ENCODE measurements at places on chromosomes 5 and 9. TPM values are rescaled to one million over a fixed set of nuclear protein-coding genes. Genes with fewer than 3 reads are reported as not detected.

DNA sequence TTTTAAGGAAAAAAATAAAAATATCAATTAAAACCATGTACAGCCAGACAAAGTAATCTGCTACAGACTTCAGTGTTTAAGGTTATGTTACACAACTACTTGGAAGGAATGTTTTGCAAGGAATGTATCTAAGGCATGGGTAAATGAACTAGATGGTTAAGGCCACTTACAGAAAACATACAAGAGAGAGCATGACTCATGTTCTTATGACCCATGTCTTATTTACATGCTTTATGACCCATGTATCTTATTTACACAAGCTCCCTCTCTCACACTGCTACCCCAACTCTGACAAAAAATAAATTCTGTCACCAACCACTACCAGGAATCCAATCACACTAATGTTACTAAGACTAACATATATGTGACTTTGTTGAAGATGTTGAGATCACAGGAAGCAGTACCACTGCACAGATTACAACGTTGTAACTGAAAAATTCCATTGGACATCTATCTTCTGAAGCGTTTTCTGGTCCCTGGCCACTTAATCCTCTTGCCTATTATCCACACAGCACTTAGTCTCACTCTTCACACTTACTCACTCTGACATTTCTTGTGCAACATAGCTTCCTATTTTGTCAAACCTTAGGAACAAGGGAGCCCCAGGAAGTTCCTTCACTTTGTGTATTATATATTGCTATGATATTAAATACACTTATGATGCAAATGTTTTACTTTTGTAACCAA lies 1630.1 kb upstream of the C9orf72 start:
- H3K27ac ChIP-seq, result no peak overlapping the region
- H3K36me3 ChIP-seq, result no peaks in the 10 kb centered on the region
- no peaks in the 10 kb centered on the region for H3K27me3 ChIP-seq
- H3K4me1 ChIP-seq, result no peaks in the 10 kb centered on the region

ORM2 gene
- total RNA-seq, result 2.9 TPM

DNA sequence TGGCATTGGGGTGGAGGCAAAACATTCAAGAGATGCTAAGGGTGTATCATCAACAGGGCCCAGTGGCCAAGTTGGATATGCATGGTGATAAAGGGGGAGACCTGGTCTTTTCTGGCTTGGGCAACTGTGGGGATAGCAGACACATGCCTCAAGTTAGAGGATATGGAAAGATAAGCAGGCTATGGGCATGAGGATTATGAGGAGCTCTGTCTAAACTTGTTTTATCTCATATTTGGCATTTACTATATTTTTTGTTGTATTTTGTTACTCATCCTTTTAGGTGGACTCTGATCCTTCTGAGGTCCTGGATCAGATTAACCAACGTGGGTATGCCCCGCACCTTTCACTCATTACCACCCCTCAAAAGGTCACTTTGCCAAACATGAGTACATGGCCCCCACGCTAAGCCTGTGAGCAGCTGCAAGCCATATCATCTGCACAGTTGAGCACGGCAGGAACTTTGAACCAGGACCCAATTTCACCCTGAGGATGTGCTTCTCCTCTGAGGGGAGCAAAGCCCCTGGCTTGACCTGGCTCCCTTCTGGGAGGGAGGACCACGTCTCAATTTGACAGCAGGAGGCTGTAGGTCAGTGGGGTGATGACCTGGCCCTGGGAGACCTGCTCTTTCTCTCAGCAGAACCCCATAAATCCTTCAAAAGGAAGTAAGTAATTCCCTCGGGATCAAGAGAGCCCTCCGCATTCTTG lies 71.1 kb upstream of the CD180 start:
- no peaks in the 10 kb centered on the region for H3K36me3 ChIP-seq
- H3K27ac ChIP-seq, result peak overlapping the region; percentile 96
- DNase-seq, result no peak
- H3K4me3 ChIP-seq, result no peak overlapping the region

KCNT1 gene
- not detected for total RNA-seq

SPAG8 gene
- total RNA-seq, result 1.3 TPM

DNA sequence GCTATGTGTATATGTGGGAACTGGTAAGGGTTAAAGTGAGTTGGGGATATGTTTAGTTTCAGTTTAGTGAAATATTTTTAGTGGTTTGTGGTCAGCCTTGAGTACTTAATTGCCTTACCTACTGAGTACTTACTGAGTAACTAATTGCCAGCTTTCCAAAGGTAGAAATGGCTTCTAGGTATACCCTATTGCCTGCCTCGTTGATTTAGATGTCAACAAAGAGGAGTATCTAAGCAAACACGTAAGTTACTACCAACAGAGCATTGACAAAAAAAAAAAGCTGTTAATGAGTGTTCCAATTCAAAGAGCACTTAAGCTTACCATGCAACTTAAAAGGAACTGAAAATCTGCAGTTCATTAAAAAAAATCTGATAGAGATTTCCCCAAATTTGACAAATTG lies 8.8 kb downstream of the ATP10B start:
- H3K27me3 ChIP-seq, result no peaks in the 10 kb centered on the region
- H3K4me3 ChIP-seq, result no peak overlapping the region
- no peak overlapping the region for H3K27ac ChIP-seq
- no peak for DNase-seq
- no peaks in the 10 kb centered on the region for H3K4me1 ChIP-seq

DNA sequence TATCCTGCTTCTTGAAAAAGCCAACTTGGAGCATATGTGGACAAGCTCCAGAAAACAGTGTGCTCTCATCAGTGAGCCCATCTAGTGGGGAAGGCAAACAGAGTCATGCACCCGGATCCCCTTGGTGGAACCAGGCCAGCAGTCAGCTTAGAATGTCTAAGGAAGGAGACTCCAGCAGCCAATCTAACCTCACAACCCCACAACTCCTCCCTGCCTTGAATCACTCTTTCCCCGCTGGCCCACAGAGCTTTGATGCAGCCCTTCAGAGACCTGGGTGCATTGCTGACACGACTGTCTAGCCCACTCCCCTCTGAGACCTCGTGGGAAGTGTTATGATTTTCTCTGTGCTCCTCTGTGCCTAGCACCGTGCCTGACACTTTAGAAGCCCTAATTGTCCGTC lies 623.7 kb downstream of the BNC2 start:
- no peak overlapping the region for H3K4me3 ChIP-seq
- H3K27ac ChIP-seq, result no peak overlapping the region
- DNase-seq, result no peak

- H3K4me3 ChIP-seq, result no peak overlapping the region
- no peak overlapping the region for H3K27ac ChIP-seq
- H3K4me1 ChIP-seq, result peaks cover 8% of the 10 kb centered on the region
- H3K36me3 ChIP-seq, result no peaks in the 10 kb centered on the region
These were observed 363.3 kb upstream of the RPS23 start for GRCh38 chr5:82641331-82642003.
